ENCODE measurements at places on chromosomes 11 and 22. TPM values are rescaled to one million over a fixed set of nuclear protein-coding genes. Genes with fewer than 3 reads are reported as not detected.

Gene TMA7B
- total RNA-seq = not detected

Gene MFRP
- total RNA-seq = under 0.01 TPM

Gene IGLL1
- total RNA-seq = not detected

Gene PIWIL4
- total RNA-seq = 4.1 TPM

Gene RFPL3
- not detected for total RNA-seq

Gene TBX10
- not detected for total RNA-seq

Gene MAPK8IP1
- 17.4 TPM for total RNA-seq

Gene WNT11
- 0.50 TPM for total RNA-seq

Gene SLC22A12
- total RNA-seq = not detected

Gene SMIM38
- 1.7 TPM for total RNA-seq

Gene NFAM1
- total RNA-seq = under 0.01 TPM

Gene IRAG1
- 7.0 TPM for total RNA-seq

Gene SLN
- not detected for total RNA-seq

Gene ACTN3
- total RNA-seq = 0.17 TPM

Gene ZNF70
- 3.2 TPM for total RNA-seq

Gene GNG3
- not detected for total RNA-seq

Gene ACCS
- 16.0 TPM for total RNA-seq

Gene FGF19
- not detected for total RNA-seq

All from smooth muscle cell of trachea (primary cell).